ENCODE measurements at places on chromosomes 11 and 22.

DNA sequence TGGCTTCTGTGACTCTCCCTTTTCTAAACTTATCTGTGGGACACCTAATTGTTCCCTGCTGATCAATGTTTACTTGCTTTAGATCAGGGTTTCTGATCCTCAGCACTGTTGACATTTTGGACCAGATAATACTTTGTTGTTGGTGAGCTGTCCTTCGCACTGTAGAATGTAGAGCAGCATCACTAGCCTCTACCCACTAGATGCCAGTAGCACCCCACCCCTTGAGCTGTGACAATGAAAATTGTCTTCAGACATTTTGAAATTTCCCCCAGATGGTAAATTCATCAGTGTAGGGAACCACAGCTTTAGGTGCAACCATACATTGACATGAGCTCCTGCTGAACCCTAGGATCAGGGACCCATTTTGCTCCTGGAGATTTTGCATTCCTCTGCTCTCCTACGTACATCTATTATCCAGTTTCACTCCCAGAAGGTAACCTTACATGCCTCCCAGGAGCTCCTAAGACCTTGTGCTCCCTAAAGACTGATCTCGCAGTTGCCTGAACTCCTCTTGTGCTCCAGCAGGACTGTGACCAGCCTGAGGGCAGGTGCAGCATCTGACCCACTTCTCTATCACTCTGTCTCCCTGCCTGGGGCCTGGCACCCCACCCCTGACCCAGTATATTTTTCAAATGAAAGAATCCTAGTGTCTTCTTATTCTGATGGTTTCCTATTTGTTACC lies 107.8 kb downstream of the FAR1 start:
- DNase-seq, result no peak

GRCh38 chr11:131109257-131109656 lies 193.0 kb upstream of the SNX19 start:
- no peak for DNase-seq

- DNase-seq, result no peak
Measured at GRCh38 chr11:124311269-124311668, 2.5 kb downstream of the OR8D1 start.

- DNase-seq, result peak; percentile 26
Measured at GRCh38 chr11:32006799-32007388, 84.0 kb upstream of the RCN1 start.

- no peak for DNase-seq
Measured at GRCh38 chr22:29184849-29185490, 20.7 kb upstream of the EMID1 start.

GRCh38 chr11:106415510-106415909 lies 338.0 kb downstream of the AASDHPPT start:
- DNase-seq, result no peak

- DNase-seq, result no peak
Measured at GRCh38 chr11:76629853-76630599, 40.5 kb downstream of the LRRC32 start.

- DNase-seq, result peak; percentile 84
Measured at GRCh38 chr11:8652140-8652539, 30.3 kb downstream of the TRIM66 start.

DNA sequence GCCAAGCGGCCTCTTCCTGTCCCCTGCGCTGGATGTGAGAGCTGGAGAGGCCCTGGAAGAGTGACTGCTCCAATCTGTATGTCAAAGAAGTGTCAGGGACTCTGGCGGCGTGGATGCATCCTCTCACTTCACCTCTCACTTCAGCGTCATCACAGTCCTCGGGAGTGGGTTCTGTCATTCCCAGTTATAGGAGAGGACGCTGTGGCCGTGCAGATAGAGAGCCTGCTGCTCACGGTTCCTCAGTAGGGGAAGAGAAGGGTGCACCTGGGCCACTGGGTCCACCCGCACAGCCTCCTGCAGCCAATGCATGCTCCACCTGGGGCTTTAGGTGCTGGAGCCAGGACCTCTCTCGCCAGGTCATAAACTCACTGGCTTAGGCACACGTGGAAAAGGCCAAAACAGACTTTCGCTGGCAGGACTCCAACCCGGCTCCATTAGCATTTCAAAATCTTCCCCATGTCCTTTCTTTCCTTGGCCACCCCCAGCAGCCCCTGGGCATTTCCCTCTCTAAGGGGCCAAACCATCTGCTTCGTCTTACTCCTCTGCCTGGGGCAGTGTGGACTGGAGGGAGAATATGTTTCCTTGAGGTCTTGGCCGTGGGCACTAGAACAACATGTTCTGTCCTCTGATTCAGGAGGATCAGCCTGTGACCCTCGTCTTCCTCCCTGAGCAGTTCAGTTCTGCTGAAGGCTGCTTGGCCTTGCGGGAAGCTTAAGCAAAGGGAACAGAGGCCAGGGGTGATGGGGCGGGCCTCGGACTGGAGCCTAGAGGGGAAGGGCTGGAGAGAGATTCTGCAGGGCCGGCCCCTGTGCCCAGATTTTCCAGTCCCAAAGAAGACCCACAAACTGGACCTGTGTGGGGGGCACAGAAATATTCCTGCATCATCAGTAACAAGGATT lies 57.8 kb downstream of the ST14 start:
- no peak for DNase-seq

DNA sequence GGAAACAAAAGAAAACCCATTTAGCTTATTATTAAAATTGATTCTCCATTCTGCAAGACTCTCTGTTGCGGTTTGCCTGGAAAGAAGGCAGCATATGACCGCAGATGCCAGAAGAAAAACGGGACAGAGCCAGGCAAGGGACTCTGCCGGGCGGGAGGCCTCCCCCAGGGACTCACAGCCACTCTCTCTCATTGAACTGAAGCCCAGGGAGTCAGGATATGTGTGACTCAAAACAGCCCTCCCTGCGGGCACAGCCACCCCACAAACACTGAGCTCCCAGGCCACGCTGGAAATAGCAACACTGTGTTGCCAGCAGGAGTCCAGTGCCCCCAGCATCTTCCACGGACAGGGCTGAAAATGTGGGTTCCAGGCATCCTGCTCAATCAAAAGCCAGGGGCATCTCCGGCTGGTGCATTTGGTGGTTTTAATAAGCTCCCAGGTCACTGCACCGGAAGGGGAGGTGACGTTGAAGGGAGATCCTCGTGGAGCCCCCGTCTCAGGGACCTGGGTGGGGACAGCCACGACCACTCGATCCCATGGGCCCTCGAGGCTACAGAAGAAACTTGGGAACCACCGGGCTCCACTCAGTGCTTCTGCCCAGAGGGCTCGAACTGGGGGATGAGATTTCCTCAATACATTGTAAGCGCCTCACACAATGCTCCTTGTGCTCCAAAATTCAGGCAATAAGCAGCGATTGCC lies 624.5 kb downstream of the TBC1D22A start:
- DNase-seq, result no peak

DNA sequence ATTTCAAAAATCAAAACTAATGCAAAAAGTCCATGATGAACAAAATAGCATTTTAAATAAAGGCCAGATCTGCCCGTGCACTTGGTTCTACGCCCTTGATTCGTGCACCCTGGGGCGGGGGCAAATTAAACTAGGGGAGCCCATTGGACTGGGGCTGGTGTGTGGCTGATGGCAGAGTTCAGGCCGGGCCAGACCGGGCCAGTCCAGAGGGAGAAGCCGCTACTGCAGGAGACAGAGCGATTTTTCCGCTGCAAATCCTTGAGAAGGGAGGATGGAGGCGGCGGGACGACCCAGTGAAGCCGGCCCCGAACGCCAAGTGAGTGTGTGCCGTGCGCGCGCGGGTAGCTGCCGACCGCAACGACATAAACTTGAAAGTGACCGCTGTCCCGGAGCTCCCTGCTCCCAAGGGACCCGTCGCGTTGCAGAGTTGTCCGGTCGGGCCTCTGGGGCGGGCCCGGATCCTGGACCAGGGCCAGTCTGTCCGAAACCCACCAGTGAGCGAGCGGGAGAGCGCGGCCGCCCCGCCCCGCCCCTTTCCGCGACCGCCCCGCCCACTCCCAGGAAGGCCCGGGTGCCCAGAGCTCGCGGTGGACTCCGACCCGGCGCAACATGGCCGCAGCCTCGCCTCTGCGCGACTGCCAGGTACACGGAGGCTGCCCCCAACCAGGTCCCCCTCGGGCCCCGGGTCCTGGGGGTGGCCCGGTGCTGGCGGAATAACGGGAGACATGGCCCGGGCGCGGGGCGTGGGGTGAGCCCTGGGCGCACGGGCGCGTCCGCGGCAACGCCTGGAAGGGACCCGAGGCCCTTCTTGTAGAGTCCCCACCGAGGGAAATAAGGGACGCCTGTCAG lies at the start of gene TTC38:
Gene TTC38 (plus strand): TSS at position 578 of the 849 bp plus-strand sequence. CDS start 32 bp downstream, at position 610.
- peak; percentile 83 for DNase-seq

- DNase-seq, result no peak
Measured at GRCh38 chr11:28736256-28736655, 628.1 kb downstream of the METTL15 start.

DNA sequence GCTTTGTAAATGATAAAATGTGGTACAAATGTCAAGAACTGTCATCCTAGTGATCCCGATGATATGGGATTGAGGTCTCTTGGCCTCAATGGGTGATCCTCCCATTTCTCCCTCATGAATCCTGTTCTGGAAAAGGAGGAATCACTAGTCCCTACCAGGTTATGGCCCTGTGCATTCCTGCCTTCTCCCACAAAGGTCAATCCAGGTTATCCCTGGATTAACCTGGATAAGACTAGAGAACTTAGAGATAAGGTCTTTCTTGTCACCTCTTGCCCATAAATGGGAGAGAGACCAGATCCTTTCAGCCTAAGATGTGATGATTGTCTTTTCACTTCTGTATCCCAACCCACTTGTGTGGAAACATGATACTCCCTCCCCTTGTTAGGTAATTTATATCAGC lies 396.7 kb downstream of the BUD13 start:
- DNase-seq, result no peak

DNA sequence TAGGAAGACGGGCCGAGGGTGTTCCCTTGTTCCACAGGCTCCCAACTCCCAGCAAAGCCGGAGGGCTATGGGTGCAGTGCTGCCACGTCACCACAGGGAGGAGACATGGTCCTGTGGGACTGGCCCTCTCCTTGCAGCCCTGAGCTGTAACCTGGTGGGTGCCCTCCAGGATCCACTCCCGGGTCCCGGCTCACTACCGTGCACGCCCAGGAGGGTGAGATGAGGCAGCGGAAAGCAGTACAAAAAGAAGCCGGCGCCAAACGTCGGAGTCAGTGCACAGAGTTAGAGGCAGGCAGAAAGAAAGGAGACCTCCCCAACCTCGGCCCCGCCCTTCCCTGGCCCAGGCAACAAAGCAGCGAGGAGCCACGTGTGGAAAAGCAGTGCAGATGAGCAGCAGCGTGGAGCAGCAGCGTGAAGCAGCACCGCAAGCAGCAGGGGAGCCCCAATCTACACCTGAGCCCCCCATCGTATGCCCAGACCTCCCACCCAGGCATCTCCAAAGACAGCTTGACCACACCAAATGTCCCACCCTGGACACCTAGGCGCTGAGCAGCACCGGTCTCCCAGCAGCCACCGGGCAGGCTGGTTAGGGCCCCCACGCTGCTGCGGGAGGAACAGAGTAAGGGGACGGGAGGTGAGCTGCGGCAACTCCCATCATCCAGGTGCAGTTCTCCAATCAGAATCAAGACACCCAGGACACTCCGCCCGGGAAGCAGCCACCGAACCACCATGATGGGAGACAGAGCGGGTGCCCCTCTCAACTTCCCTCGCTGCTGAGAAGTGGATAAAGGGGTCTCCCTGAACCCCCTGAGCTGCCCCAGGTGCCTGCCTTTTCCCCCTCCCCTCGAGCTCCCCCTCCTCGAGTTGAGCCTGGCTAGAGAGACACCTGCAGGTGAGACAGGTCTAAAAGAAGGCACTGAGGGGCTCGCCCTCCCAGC lies 28.8 kb downstream of the IGSF9B start:
- peak; percentile 34 for DNase-seq

GRCh38 chr11:134207538-134208239 lies 16.1 kb downstream of the NCAPD3 start:
- DNase-seq, result no peak

GRCh38 chr11:110778343-110778742 lies 66.1 kb upstream of the ARHGAP20 start:
- no peak for DNase-seq

All from fibroblast of gingiva (primary cell).